GOT3 (cell line): ENCODE measurements at places on chromosomes 11 and 22.

DNA sequence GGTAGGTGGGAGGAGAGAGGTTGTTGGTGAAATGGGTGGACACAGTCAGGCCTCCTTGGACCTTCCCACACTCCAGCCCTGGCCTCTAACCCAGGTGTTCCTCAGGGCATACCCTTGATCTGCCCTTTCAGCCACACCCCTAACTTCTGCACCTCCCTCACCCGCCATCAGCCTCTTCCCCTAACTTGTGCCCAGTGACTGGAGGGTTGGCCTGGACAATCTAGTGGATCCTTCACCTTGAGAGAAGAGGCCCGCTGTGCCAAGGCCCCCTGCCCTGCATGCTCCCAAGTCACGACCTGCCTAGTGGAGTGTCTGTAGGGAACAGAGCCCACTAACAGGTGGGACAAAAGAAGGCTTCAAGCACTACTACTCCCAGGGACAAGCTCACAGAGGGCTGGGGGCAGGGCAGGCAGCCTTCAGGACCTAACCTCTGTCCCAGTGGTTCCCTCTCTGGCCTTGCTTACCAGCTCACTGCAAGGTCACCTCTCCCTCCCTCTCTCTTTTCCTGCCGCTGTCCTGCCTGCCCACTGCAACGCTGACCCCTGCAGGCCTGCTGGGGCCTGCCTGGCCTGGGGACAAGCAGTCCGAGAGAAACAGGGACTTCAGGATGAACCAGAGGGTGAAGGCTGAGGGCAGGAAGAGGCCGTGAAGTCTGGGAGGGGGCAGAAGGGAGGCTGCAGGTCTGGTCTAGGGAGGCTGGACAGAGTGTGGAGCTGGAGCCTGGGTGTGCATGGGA lies 3.3 kb downstream of the SYT7 start:
- DNase-seq = no peak

DNA sequence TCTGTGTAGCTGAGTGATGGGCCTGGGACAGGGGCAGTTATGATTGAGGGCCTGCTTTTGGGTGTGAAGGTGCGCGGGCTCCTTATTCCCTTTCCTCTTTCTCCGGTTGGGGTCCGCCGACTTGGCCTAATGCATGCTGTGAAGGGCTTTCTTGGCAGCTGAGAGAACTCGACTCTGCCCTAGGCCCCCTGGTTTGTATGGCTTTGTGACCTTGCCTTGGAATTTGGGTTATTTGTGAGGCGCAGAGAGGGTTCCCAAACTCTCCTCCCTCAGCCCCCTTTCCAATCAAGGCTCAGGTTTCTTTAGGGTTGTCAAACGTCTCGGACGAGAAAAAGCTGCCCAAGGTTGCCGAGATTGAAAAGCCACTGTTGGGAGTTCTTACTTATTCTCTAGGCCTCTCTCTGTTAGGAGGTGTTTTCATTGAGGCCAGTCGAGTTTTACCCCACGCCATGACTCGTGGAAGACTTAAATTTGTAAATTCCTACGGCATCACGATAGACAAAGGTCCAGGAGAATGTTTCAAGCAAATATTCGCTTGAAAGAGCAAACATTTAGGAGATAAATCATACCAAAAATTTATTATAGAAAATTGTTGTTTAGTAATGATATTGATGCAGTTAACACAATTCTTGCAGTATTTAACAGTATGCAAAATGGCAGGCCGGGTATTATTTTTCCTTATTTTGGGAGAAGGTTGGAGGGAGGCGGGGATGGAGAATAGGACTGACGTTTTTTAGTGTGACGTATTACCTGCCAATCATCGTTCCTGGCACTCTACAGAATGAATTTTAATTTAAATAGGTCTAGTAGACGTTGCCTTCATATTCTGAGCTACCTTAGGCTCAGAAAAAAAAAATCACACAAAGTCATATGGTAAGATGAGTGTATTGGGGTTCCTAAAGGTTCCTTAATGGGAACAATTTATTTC lies 689 bp downstream of the PDHX start:
- DNase-seq = no peak

DNA sequence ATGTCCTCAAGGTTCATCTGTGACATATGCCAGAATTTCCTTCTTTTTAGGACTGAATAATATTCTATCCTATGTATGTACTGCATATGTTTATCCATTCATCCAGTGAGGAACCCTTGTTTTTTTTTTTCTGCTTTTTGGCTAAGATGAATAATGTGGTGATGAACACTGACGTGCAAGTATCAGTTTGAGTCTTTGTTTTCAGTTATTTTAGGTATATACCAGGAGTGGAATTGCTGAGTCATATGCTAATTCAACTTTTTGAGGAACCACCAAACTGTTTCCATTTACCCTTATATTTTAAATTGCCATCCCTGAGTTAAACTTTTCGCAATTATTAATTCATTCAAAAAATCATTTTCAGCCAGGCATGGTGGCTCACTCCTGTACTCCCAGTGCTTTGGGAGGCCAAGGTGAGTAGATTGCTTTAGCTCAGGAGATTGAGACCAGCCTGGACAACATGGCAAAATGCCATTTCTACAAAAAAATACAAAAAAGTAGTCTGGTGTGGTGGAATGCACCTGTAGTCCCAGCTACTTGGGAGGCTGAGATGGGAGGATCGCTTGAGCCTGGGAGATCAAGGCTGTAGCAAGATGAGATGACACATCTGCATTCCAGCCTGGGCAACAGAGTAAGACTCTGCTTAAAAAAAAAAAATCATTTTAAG lies 64.2 kb downstream of the MICAL2 start:
- DNase-seq = no peak

GRCh38 chr22:37300551-37301017 lies 18.3 kb downstream of the CYTH4 start:
- no peak for DNase-seq

DNA sequence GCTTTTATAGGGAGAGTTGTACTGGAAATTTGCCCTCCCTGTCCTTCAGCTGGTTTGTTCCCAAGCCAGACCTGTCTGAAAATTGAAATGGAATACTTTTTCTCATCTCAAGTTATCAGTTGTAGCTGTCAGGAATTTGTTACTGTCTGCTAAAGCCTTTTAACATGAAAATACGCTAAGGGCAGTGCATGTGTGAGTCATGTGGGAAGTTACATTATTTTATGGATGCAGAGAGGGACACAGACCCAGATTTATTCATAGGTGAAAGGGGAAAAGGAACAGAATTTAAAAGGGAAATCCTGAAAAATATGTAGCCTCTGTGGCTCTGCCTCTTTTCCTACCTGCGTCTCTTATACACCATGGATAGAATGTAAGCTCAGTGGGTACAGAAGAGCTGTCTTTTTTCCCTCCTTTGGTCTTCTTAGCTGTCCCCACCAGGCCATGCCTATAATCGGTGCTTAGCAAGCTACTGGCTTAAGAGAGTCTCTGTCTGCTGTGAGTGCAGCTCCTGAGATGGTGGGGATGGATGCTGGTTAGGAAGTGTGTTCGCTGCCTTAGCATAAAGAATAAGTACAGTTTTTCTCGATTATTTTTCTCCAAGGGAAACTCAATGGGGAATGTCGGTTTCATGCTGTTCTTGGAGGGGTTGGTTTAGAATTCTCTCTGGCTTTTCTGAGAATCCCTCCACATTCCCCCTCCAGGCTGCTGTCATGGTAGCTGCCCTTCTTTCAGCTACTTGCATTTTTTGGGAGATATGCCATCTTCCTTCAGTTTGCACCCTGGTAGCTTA lies 166.8 kb downstream of the TEAD1 start:
- DNase-seq = no peak

DNA sequence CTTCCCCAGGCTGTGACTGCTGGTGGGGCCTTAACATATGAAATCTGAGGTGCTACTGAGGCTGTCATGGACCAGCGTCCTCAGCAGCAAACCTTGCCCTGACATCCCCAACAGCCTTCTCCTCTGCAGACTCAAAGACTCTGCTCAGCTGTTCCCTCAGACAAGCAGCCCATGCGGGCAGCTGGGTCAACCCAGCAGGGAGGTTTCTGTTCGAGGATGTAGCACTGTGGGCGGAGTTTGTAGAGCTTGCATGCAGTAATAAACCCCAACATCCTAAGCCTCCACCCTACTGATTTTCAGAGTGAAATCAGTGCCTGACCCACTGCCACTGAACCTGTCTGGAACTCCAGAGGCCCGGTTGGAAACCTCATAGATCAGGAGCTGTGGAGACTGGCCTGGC lies 88.8 kb upstream of the XKR3 start:
- no peak for DNase-seq

DNA sequence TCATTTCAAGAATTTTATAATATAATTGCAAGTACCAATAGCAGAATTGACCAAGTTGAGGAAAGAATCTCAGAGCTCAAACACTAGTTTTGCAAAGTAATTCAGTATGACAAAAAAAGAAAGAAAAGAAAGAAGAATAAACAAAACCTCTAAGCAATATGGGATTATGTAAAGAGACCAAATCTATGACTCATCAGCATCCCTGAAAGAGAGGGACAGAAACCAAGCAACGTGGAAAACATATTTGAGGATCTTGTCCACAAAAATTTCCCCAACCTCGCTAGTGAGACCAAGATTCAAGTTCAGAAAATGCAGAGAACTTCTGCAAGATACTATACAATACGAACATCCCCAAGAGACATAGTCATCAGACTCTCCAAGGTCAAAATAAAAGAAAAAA lies 203.7 kb upstream of the DDI1 start:
- no peak for DNase-seq

DNA sequence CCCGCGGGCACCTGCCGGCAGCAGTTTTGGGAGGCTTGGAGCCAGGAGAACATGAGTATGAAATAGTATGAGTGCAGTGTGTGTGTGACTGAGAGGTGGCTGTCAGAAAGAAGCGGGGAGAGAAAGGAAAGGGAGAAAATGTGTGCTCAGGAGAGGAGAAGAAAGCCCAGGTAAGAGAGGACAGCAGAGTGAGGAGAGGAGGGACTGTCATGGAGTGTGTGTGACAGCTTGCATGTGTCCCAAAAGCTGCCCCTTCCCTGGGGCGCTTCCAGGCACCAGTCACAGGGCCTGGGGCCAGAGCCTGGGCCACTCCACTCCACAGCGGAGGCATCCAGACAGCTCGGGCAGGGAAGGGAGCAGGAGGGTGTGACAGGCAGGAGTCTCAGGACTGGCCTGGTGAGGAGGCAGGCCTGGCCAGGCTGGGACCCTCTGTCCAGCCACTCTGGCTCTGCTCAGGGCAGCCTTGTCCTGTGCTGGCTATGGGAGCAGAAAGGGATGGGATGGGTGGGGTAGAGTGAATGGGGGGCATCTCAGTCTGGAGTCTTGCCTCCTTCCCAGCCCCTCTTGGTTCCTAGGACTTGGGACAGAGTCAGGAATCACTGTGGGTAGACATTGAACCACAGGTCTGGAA lies 949 bp downstream of the MMP11 start:
- DNase-seq = no peak

GRCh38 chr11:124538019-124538418 lies 5.4 kb downstream of the OR8B12 start:
- no peak for DNase-seq

- DNase-seq = no peak
These were observed 325.7 kb downstream of the SHANK2 start for GRCh38 chr11:70926543-70927201.

DNA sequence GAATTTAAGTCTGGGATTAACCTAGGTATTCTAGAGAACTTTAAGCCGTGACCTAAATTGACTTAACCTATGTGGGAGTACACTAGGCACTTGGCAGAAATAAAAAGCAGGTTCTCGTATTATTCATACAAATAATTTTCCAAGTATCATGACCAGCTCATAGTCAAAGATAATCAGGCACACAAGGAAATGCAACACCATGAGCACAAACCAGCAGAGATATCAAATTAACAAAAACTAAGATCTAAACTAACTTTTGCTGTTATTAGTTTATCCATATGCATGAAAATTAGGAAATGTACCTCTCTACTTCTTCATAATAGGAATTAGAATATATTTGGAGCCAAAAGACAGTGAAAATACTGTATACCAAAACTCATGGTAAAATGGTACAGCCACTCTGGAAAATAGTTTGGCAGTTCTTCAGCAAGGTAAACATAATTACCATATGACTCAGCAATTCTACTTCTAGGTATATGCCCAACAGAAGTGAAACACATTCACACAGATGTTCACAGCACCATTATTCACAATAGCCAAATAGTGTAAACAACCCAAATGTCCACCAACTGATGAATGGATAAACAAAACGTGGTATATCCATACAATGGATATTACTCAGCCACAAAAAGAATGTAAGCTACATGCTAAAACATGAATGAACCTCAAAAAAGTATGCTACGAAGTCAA lies 154.1 kb downstream of the ENTHD1 start:
- DNase-seq = no peak

DNA sequence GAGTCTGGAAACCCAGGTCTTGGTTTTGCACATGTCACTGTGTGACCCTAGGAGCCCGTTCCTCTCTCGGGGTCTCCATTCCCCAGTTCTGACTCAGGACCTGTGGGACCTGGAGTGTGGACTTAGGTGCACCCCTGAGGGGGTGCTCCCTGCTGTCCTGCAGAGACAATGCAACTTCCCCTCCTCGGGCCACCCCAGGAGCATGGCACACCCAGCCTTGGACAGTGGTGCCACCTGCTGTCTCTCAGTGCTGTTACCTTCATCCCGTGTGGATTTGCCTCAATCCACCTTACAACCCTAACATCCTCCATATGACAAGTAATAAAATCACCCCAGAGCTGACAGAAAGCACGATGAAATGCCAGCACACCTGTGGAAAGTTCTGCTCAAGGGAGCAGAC lies 27.5 kb upstream of the CRYBB3 start:
- no peak for DNase-seq

DNA sequence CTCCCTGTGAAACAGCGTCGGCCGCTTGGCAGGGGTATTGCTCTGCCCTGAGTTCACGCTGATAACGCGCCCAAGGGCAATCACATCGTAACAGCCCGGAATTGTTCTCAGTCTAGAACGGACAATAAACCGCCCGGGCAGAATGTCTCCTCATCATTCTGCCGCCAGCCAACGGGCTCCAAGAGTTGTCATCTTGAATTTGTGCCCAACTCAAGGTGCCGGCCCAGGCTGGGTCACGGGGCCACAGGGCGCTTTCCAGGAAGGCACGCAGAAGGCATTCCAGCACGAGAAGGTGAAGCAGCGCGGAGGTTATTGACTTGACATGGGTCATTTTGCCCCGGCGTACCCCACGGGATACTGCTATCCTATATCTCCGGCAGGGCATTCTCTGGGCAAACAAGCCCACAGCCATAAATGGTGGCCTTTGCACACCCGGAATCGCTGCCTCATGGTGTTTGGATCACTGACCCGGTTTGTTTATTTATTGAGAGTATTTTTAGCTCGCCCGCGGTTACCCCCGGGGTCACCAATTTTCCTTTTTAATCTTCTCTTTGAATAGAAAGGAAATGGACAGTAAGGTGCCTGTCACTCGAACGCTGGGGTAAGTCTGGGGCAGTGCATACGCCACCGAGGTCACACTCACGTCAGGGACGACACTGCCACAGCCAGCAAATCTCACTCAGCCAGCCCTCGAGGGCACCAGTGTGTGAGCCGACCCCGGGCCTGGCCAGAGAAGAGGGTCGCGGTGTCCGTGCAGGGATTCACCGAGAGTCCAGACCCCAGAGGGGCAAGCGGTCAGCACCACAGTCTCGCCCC lies 72.4 kb upstream of the FGF3 start:
- DNase-seq = no peak

GRCh38 chr11:94504689-94505293 lies 7.5 kb upstream of the C11orf97 start:
- no peak for DNase-seq

- no peak for DNase-seq
These were observed 82.3 kb downstream of the C11orf91 start for GRCh38 chr11:33618351-33618710.
